B cell (primary cell): ENCODE measurements at places on chromosomes 6 and 20.

DNA sequence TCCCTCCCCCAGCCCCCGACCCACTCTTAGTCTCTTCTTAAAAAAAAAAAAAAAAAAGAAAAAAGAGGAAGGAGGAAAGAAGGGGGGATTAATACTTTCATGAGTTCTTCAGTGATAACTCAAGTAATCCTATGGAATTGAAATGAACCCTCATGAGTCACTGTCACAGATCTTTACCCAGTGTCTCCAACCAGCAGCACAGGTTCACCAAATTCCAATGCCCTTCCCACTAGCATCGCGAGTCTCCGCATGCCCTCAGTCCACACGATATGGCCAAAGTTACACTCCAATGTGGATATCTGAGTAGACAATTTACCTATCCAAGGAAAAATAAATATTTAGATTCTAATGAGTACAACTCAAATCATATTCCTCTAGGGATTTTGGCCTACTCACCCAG, 74.5 kb downstream of the MDN1 start:
- no peak overlapping the region for H3K27ac ChIP-seq
- H3K4me3 ChIP-seq, result no peak overlapping the region
- no peaks in the 10 kb centered on the region for H3K27me3 ChIP-seq
- H3K36me3 ChIP-seq, result peaks cover 9% of the 10 kb centered on the region

DNA sequence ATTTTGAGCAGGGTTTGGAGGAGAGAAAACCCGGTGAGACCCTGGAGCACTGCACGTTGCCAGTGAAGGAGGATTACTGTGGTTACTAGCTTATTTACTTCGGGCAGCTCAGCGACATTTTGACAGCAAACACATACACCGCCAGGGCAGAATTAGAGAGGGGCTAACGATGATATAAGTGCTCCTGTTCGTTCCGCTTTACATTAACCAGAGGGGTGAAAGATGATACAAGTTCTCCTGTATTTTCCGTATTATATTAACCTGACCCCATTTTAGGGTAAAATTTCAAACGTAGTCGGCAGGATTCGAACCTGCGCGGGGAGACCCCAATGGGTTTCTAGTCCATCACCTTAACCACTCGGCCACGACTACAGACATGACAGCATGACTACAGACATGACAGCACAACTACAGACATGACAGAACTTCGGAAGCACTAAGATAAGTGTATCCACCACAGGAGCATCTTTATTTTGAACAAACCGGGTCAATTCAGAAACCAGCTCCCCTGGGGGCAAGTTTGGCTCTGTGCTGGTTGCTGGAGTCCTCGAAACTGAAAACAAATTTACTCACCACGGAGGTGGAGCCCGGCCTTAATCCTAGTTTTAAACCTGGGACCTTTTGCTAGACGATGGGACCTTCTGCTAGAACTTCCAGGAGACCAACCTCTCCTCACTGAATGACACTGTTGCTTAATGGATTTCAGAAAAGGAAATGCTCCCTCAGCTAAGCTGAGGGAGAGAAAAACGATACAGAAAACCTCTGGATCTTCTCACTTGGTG, 80.4 kb upstream of the ZNF184 start:
- H3K27ac ChIP-seq, result no peak overlapping the region
- H3K4me1 ChIP-seq, result peaks cover 15% of the 10 kb centered on the region
- DNase-seq, result peak; percentile 36
- peaks cover 1% of the 10 kb centered on the region for H3K27me3 ChIP-seq

GRCh38 chr6:31769684-31770371, 7.3 kb downstream of the VWA7 start:
- no peak overlapping the region for H3K27ac ChIP-seq
- peak; percentile 87 for DNase-seq
- H3K27me3 ChIP-seq, result no peaks in the 10 kb centered on the region

DNA sequence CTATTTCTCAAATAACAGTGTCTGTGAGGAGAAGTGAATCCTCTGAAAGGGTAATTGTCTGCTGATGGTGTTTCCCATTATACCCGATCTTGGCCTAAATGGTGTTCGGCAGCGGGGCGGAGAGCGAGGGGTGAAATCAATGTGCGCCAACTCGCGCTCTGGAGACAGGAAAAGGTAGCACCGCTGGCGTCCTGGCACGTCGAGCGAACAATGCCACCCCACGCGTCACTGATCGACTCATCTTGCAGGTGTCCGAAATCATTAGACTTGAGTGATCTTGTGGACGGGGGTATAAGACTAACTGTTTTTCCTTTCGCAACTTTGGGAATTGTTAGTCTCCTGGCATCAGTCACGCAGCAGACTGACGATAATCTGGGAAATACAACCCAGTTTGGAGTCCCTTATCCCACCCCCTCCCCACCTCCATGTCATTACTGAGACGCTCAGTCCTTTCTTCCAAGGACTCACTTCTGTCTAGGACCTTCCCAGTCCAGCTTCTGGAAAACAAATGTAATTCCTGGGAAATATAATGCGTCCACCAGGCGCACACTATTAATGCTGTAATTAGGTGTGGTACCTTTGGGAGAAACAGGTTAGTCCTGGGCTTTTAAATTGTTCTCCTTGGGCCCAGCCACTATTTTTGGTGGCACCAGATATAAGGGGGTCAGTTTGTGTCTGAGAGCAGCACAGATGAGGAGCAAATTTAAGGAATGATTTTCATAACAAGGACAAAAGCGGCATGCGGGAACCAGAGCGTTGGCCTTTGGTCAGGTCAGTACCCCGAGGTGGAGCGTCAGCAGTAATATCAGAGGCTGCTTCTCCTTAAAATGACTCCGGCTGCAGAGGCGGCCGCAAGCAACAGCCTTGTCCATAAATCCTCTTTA, 2.3 kb downstream of the LINC00237 start:
- H3K4me1 ChIP-seq, result peaks cover 57% of the 10 kb centered on the region
- no peaks in the 10 kb centered on the region for H3K36me3 ChIP-seq
- H3K4me3 ChIP-seq, result no peak overlapping the region
- H3K27ac ChIP-seq, result no peak overlapping the region

DNA sequence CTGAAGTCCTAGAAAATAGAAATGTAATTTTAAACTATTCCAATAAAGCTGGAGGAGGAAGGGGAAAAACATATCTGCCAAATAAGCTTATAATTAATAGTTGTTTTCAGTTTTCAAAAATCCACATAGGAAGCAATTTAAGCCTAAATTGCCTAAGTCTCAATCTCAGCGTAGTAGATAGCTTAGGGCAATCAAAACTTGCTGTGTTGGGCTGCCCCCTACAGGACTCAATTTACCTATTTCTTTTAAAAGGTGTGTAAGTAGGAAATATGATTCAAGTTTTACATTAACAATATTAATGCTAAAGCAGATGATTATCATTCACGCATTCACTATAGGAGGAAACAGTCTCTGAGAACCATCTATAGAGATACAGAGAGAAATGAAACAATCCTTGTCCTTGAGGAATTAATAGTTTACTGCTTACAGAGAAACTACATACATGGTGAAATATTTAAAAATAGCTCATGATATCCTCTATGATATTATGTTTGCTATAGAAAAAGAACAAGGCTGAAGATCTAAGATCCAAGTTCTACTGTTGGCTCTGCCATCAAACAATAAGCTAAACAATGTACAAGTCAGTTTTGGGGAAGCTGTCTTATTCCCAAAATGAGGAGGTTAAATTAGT, 102.1 kb downstream of the ATG5 start:
- no peaks in the 10 kb centered on the region for H3K4me1 ChIP-seq
- H3K27ac ChIP-seq, result no peak overlapping the region
- H3K27me3 ChIP-seq, result no peaks in the 10 kb centered on the region
- H3K4me3 ChIP-seq, result no peak overlapping the region

- peaks cover 26% of the 10 kb centered on the region for H3K4me1 ChIP-seq
- no peaks in the 10 kb centered on the region for H3K36me3 ChIP-seq
- H3K27ac ChIP-seq, result no peak overlapping the region
- DNase-seq, result no peak
- no peaks in the 10 kb centered on the region for H3K27me3 ChIP-seq
Observed at GRCh38 chr6:148819852-148820251, 73.0 kb downstream of the UST start.

- H3K27me3 ChIP-seq, result no peaks in the 10 kb centered on the region
- no peaks in the 10 kb centered on the region for H3K36me3 ChIP-seq
- no peak overlapping the region for H3K4me3 ChIP-seq
- no peaks in the 10 kb centered on the region for H3K4me1 ChIP-seq
Observed at GRCh38 chr6:43093436-43094289, 17.5 kb downstream of the PTK7 start.

GRCh38 chr6:106135911-106136571, 49.9 kb downstream of the PRDM1 start:
- H3K4me1 ChIP-seq, result peaks cover under 1% of the 10 kb centered on the region
- H3K27me3 ChIP-seq, result no peaks in the 10 kb centered on the region
- no peak overlapping the region for H3K27ac ChIP-seq

DNA sequence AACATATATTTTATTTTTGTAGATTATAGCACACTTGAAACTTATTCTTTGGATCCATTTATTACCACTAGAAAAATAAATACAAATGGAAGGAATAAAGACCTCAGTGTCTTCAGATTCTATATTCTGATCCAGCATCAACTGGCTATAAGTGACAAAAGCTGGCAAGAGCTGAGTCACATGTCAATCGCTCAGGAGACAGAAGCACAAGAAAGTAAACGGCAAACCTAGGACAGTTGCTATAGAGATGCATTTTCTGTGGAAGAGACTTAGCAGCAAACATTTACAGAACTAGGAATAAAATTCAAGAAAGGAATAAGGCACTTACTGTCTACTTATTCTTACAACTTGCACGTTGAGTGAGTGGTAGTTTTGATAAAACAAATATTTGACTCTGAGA, 230.4 kb downstream of the CLVS2 start:
- H3K27me3 ChIP-seq, result no peaks in the 10 kb centered on the region
- H3K4me3 ChIP-seq, result no peak overlapping the region
- DNase-seq, result no peak
- H3K27ac ChIP-seq, result no peak overlapping the region

GRCh38 chr6:139841794-139842215, 467.4 kb upstream of the CITED2 start:
- DNase-seq, result peak; percentile 71
- no peaks in the 10 kb centered on the region for H3K36me3 ChIP-seq
- no peaks in the 10 kb centered on the region for H3K27me3 ChIP-seq
- H3K4me3 ChIP-seq, result no peak overlapping the region
- H3K4me1 ChIP-seq, result peaks cover 37% of the 10 kb centered on the region

DNA sequence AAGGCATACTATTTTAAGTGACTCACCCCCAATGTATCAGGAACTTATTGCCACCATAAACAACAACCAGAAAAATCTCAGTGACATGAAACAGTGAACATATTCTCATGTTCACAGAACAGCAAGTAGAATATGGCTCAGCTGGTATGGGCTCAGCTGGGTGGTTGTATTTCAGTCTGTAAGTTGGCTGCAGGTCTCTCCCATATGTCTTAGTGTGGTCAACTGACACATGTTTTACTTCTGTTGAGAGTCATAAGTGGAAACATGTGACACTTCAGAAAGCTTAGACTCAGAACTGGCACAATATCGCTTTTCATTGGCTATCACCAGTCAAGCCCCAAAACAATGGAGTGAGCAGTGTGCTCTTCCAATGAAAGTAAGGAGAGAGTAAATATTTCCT, 574.1 kb downstream of the HAO1 start:
- no peaks in the 10 kb centered on the region for H3K36me3 ChIP-seq
- no peaks in the 10 kb centered on the region for H3K27me3 ChIP-seq
- DNase-seq, result no peak
- no peak overlapping the region for H3K27ac ChIP-seq
- no peak overlapping the region for H3K4me3 ChIP-seq
- H3K4me1 ChIP-seq, result no peaks in the 10 kb centered on the region

GRCh38 chr6:137625808-137626207, 131.6 kb upstream of the OLIG3 start:
- H3K27ac ChIP-seq, result no peak overlapping the region
- peaks cover 8% of the 10 kb centered on the region for H3K27me3 ChIP-seq
- H3K4me3 ChIP-seq, result no peak overlapping the region
- H3K36me3 ChIP-seq, result no peaks in the 10 kb centered on the region
- DNase-seq, result no peak
- H3K4me1 ChIP-seq, result no peaks in the 10 kb centered on the region

DNA sequence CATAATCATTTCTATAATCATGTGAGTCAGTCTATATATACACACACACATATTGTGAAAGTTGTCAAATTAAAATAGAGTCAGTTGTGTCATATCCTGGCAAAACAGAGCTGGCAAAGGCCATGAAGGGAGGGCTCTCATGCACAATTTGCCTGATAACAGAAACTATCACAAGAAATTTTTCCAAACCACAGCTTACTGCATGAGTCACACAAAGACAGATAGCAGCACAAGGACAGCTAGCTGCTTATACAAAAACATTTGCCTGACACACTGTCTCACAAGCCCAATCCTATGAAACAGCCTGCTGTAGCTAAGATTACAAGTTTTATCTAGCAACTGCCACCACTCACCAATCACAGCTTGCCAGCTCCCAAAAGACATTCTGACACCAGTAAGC, 848.5 kb upstream of the MAN1A1 start:
- no peaks in the 10 kb centered on the region for H3K36me3 ChIP-seq
- H3K4me1 ChIP-seq, result no peaks in the 10 kb centered on the region

- no peak for DNase-seq
- H3K36me3 ChIP-seq, result no peaks in the 10 kb centered on the region
- H3K27me3 ChIP-seq, result no peaks in the 10 kb centered on the region
- H3K4me3 ChIP-seq, result no peak overlapping the region
- H3K27ac ChIP-seq, result no peak overlapping the region
Observed at GRCh38 chr6:51738614-51739013, 348.8 kb downstream of the PKHD1 start.

- no peaks in the 10 kb centered on the region for H3K36me3 ChIP-seq
- H3K27ac ChIP-seq, result no peak overlapping the region
- no peaks in the 10 kb centered on the region for H3K4me1 ChIP-seq
- no peak overlapping the region for H3K4me3 ChIP-seq
- DNase-seq, result no peak
- H3K27me3 ChIP-seq, result no peaks in the 10 kb centered on the region
Observed at GRCh38 chr6:2042956-2043648, 202.3 kb downstream of the GMDS start.

DNA sequence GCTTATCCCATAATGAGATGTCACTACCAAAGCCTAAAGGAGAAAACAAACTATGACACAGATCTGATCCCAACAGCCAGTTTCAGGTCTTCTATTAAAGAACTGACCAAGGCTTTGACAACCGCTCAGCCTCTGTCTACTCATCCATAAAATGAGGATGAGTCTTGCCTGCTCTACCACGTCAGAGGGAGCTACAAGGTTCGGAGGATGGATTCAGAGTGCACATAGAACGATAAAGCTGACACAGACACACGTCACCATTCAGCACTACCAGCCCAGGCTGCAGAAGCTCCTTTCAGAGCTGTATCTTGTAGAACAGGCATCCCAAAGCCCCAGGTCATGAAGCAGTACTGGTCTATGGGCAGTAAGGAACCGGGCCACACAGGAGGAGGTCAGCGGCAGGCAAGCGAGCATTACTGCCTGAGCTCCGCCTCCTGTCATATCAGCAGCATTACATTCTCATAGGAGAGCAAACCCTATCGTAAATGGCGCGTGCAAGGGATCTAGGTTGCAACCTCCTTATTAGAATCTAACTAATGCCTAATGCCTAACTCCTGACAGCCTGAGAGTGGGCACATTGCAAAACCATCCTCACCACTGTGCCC, 25.1 kb downstream of the KIF16B start:
- DNase-seq, result no peak
- H3K27ac ChIP-seq, result no peak overlapping the region
- H3K4me1 ChIP-seq, result no peaks in the 10 kb centered on the region
- no peaks in the 10 kb centered on the region for H3K36me3 ChIP-seq

GRCh38 chr6:96468681-96469224, 52.9 kb upstream of the UFL1 start:
- no peak overlapping the region for H3K4me3 ChIP-seq
- H3K27me3 ChIP-seq, result peaks cover 4% of the 10 kb centered on the region
- H3K27ac ChIP-seq, result no peak overlapping the region
- DNase-seq, result no peak
- H3K4me1 ChIP-seq, result no peaks in the 10 kb centered on the region
